ENCODE measurements at places on chromosomes 1 and 21.

- DNase-seq = no peak
Measured at GRCh38 chr1:68723791-68724190, 226.9 kb upstream of the DEPDC1 start.

GRCh38 chr21:26534517-26534916, 38.6 kb downstream of the CYYR1 start:
- no peak for DNase-seq

DNA sequence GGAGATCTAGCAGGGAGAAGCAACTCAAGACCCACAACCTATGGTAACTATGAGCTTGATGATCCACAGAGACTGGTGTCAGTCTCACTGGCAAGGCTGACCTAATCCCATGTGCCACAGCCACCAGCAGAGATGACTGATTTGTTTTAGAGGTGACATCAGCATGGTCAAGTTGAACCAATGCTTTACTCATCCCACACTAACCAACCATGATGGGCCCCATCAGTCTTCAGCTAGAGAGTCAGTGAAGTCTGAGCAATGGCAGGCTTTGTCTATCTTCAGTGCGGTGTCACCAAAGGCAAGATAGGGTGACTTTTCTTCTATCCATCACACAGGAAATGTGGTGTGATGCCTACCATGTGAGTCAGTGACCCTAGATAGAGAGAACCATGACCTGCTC, 1470.7 kb downstream of the NCAM2 start:
- DNase-seq = no peak

- no peak for DNase-seq
Measured at GRCh38 chr1:212295579-212295978, 10.4 kb downstream of the PPP2R5A start.

DNA sequence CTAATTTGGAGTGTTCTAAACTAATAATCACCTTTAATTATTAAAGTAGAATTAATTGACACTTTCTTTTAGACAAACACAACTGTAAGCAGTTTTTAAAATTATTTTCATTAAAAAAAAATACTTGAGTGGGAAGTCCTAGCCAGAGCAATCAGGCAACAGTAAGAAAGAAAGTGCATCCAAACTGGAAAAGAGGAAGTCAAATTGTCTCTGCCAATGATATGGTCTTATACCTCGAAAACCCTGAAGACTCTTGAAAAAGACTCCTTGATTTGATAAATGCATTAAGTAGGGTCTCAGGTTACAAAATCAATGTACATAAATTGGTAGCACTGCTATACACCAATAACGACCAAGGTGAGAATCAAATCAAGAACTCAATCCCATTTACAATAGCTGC, 83.0 kb upstream of the GADD45A start:
- no peak for DNase-seq
